ENCODE measurements at places on chromosomes 13 and 19. TPM values are rescaled to one million over a fixed set of nuclear protein-coding genes. Genes with fewer than 3 reads are reported as not detected.
A peak's percentile ranks its signal among the peaks of the same experiment; 100 is the strongest.

VN1R2 gene
- polyA plus RNA-seq, result not detected

ZNF534 gene
- 0.26 TPM for polyA plus RNA-seq

AP1M2 gene
- polyA plus RNA-seq, result not detected

DNA sequence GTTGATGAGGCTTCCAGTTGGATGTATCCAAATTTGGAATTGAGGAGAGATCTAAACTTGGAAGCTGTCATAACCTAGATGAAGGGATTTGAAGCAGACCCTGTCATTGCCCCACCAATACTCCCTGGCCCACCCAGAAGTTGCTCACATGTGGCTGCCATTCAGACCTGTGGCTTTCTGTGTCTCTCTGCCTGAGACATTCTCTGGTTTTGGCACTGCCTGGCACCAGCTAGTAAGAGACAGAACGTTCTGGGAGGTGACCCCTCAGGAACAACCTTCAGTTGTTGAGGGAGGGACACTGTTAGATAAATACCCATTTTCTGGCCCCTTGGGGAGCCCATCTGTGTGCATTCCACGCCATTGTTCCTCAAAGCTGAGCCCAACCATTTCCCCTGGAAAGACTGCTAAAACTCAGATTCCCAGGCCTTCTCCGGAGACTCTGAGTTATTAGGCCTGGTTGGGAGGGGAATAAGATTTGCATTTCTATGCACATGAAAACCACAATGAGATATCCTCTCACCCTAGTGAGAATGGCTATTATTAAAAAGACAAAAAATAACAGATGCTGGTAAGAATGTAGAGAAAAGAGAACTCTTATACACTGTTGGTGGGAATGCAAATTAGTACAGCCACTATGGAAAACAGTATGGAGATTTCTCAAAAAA lies 290.4 kb downstream of the TSHZ3 start:
- H3K4me1 ChIP-seq, result no peaks in the 10 kb centered on the region
- H3K27me3 ChIP-seq, result no peaks in the 10 kb centered on the region
- no peak overlapping the region for H3K4me3 ChIP-seq
- H3K27ac ChIP-seq, result no peak overlapping the region

DNA sequence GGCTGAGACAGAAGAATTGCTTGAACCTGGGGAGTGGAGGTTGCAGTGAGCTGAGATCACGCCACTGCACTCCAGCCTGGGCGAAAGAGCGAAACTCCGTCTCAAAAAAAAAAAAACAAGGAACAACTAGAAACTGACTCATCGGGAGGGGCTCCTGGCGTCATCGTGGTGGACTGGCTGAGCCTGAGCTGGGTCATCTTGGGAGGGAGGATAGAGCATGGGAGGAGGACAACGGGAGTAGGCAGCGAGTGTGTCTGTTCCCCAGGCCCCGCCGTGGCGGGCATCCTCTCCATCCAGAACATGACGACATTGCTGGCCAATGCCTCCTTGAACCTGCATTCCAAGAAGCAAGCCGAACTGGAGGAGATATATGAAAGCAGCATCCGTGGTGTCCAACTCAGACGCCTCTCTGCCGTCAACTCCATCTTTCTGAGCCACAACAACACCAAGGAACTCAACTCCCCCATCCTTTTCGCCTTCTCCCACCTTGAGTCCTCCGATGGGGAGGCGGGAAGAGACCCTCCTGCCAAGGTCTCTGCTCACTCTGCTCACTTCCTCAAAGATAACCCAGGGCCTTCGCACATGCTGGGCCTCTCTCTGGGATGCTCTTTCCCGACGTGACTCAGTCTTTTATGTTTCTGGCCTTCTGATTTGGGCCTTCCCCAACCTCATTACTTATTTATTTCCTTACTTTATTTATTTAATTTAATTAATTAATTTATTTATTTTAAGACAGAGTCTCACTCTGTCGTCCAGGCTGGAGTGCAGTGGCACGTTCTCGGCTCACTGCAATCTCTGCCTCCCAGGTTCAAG lies 16.6 kb downstream of the DDX39A start:
- peaks cover 7% of the 10 kb centered on the region for H3K4me1 ChIP-seq
- no peak for DNase-seq
- H3K36me3 ChIP-seq, result peaks cover 36% of the 10 kb centered on the region
- no peaks in the 10 kb centered on the region for H3K27me3 ChIP-seq

DNA sequence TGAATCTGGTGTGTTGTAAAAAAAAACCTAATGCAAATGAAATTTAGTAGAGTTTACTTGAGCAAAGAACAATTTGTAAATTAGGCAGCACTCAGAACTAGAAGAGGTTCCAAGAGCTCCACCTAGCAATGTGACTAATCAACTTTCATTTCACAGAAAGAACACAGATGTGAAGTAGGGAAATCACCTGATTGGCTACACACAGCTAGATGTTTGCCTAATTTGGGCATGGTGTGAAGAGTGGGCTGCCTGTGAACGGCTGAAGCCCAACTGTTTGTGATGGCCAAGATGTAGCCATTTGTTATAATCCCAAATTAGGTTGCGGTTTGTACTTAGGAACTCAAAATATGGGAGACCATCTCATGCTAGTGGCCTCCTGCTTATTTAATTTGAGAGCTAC lies 724.4 kb upstream of the SLITRK5 start:
- H3K27ac ChIP-seq, result no peak overlapping the region
- no peaks in the 10 kb centered on the region for H3K36me3 ChIP-seq
- no peak overlapping the region for H3K4me3 ChIP-seq
- no peak for DNase-seq
- H3K27me3 ChIP-seq, result no peaks in the 10 kb centered on the region
- H3K4me1 ChIP-seq, result no peaks in the 10 kb centered on the region

- no peaks in the 10 kb centered on the region for H3K27me3 ChIP-seq
- H3K4me1 ChIP-seq, result peaks cover 15% of the 10 kb centered on the region
- no peaks in the 10 kb centered on the region for H3K36me3 ChIP-seq
- H3K27ac ChIP-seq, result no peak overlapping the region
Measured at GRCh38 chr19:1455336-1456120, 5.6 kb downstream of the APC2 start.

DNA sequence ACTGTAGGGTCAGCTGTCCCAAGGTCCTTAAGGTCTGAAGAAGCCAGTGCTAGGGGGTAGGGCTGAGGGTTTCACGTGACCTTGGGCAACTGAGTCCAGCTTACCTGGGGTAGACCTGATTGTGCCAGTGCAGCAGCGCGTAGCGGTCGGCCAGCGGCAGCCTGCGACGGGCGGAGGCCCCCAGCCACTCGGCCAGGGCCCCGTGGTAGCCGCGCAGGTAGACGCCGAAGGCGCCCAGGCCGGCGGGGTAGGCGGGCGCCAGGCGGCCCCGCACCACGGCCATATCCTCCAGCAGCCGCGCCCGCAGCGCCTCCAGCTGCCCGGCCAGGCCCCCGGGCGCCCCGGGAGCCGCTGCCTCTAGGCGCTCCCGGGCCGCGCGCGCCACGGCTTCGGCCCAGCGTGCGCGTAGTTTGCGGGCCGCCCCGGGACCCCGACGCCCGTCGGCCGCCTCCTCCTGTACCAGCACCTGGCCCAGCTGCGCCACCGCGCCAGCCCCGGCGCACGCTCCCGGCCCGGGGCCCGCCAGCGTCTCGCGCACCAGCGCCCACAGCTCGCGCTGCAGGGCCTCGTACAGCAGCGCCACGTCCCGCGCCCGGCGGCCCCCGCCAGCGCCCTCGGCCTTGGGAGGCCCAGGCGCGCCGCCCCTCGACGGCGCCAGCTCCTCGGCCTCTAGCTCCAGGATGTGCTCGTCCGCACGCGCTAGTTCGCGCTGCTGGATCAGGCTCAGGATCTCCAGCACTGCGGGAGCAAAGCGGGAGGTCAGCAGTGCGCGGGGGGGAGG lies 10.9 kb downstream of the EXOC3L2 start:
- no peak for DNase-seq
- H3K27me3 ChIP-seq, result no peaks in the 10 kb centered on the region
- no peak overlapping the region for H3K4me3 ChIP-seq
- H3K27ac ChIP-seq, result no peak overlapping the region

GRCh38 chr19:29380581-29380980 lies 145.2 kb upstream of the VSTM2B start:
- H3K27ac ChIP-seq, result no peak overlapping the region
- no peaks in the 10 kb centered on the region for H3K36me3 ChIP-seq
- no peak overlapping the region for H3K4me3 ChIP-seq
- H3K27me3 ChIP-seq, result no peaks in the 10 kb centered on the region
- no peaks in the 10 kb centered on the region for H3K4me1 ChIP-seq

DNA sequence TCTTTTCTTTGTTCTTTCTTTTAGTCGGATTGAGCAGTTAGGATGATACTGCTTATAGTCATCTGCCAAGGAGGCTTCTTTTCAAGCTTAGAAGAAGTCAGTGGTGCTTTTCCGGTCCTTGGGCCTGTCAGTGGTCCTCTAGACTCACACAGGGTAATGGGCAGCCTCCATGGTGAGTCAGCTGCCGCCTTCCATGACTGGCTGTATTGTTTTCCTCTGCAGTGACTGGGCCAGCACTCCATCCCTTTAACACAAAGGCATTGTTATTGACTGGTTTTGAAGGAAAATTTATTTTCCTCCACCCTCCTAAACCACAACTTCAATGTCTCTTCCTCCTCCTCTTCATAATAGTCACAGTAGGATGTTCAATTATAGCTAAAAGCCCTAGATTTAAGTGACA lies 47.1 kb upstream of the CNMD start:
- no peak for DNase-seq
- H3K36me3 ChIP-seq, result no peaks in the 10 kb centered on the region
- no peaks in the 10 kb centered on the region for H3K27me3 ChIP-seq
- no peak overlapping the region for H3K27ac ChIP-seq
- no peaks in the 10 kb centered on the region for H3K4me1 ChIP-seq

DNA sequence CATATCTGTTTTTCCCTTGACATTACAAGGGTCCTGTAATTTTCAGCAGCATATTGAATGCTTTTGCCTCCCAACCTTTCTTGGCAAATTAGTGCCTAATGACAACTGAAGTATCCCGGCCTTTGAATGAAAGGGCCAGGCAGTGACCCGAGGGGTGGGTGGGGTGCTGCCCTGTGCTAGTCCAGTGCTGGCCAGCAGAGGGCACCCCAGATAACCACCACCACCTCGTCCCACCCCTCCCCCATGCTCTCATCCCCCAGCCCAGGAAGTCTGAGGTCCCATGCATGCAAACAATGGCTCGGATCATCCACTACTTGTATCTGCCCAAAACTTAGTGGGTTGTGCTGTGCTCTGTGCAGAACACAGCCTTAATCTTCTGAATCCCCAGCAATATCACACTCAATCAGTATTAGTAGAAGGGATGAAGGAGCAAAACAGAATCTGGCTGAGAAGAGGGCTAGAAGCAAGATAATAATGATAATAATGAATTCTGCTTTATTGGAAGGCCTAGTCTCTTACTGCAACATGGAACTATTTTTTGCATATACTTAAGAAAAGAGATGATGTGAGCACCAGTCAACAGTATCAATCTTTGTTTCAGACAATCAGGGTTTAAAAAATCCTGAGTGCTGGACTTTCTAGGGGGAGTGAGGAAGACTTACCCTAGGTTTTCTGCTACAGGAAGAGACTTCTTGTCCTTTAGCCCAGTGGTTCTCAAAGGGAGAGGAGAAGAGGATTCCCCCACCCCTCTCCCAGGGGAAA lies 3.8 kb downstream of the ATP12A start:
- peak; percentile 46 for DNase-seq
- peaks cover 4% of the 10 kb centered on the region for H3K27me3 ChIP-seq
- no peak overlapping the region for H3K27ac ChIP-seq
- no peak overlapping the region for H3K4me3 ChIP-seq
- peaks cover 15% of the 10 kb centered on the region for H3K4me1 ChIP-seq

- no peak overlapping the region for H3K4me3 ChIP-seq
- no peaks in the 10 kb centered on the region for H3K27me3 ChIP-seq
- no peaks in the 10 kb centered on the region for H3K4me1 ChIP-seq
- H3K36me3 ChIP-seq, result no peaks in the 10 kb centered on the region
- no peak overlapping the region for H3K27ac ChIP-seq
- no peak for DNase-seq
Measured at GRCh38 chr19:53007606-53008005, 6.1 kb upstream of the ERVV-1 start.

DNA sequence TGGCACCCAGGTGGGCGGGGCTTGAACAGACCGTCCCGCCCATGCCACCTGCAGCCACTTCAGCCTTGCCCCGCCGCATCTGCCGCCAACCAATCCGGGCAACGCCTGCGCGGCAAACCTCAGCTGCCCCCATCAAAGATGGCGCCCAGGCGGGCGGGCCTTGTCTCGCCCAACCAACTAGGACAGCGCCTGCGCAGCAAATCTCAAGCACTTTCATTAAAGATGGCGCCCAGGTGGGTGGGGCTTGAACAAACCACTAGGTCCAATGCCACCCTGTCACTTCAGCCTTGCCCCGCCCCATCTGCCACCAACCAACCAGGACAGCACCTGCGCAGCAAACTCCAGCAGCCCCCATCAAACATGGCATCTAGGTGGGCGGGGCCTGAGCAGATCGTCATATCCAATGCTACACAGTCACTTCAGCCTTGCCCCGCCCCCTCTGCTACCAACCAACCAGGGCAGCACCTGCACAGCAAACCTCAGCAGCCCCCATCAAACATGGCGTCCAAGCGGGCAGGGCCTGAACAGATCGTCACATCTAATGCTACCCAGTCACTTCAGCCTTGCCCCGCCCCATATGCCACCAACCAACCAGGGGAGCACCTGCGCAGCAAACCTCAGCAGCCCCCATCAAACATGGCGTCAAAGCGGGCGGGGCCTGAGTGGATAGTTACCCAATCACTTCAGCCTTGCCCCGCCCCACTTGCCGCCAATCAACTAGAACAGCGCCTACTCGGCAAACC lies 1.4 kb downstream of the PEG3 start:
- no peak for DNase-seq
- H3K36me3 ChIP-seq, result no peaks in the 10 kb centered on the region
- no peak overlapping the region for H3K4me3 ChIP-seq
- H3K4me1 ChIP-seq, result no peaks in the 10 kb centered on the region
- no peak overlapping the region for H3K27ac ChIP-seq

GRCh38 chr13:105196052-105196451 lies 1339.4 kb downstream of the EFNB2 start:
- no peak overlapping the region for H3K4me3 ChIP-seq
- no peaks in the 10 kb centered on the region for H3K4me1 ChIP-seq
- H3K27me3 ChIP-seq, result no peaks in the 10 kb centered on the region

GRCh38 chr13:74036373-74036772 lies 97.8 kb downstream of the KLF12 start:
- DNase-seq, result no peak
- no peak overlapping the region for H3K4me3 ChIP-seq
- H3K4me1 ChIP-seq, result peaks cover 26% of the 10 kb centered on the region
- no peaks in the 10 kb centered on the region for H3K36me3 ChIP-seq
- H3K27ac ChIP-seq, result no peak overlapping the region
- H3K27me3 ChIP-seq, result no peaks in the 10 kb centered on the region
